ENCODE measurements at places on chromosomes 7 and 10.

DNA sequence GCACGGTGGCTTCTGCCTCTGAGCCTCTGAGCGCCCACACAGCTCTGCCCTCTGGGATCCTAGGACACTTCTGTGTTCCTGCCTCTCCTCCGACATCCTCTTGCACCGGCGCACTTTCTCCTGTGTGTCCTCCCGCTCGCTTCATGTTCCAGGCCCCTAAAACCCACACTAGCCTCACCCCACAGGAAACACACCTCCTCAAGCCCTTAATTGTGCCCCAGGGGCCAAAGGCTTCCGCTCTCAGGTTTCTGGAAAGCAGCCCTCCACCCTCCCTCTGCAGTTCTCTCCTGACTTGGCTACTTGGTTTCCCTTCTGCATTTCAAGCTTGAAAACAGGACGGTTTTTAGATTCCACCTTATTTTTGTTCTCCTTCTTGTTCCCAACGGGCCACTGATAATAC is 7.3 kb downstream of the GFRA1 start:
- no peak for DNase-seq

GRCh38 chr7:20917603-20918002 is 130.9 kb upstream of the SP8 start:
- DNase-seq: no peak

- no peak for DNase-seq
These were observed 3.8 kb downstream of the URGCP start for GRCh38 chr7:43902542-43903054.

GRCh38 chr10:18735711-18736110 is 76.5 kb downstream of the ARL5B start:
- DNase-seq: no peak

- DNase-seq: peak; percentile 64
These were observed 73.9 kb downstream of the TMEM130 start for GRCh38 chr7:98795741-98796493.

GRCh38 chr10:86872757-86873156 is 84.7 kb downstream of the MMRN2 start:
- DNase-seq: peak; percentile 28

- DNase-seq: peak; percentile 61
These were observed 140.1 kb downstream of the ITGA8 start for GRCh38 chr10:15579605-15580004.

- no peak for DNase-seq
These were observed 42.4 kb downstream of the KCTD7 start for GRCh38 chr7:66671034-66671433.

DNA sequence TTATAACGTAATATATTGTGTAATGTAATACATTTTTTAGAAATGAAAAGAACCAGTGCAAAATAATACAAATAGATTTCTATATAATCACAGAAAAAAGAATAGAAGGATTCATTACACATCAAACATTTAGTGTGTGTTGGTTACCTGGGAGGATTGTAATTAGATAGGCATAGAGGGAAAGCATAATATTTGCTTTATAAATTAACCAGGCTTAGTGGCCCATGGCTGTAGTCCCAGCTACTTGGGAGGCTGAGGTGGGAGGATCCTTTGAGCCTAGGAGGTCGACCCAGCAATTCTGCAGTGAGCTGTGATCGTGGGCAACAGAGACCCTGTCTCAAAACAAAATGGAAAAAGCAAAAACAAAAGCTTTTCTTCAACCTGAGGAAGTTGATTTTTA is 5.0 kb upstream of the CNOT4 start:
- DNase-seq: no peak
